ENCODE measurements at places on chromosomes 6 and 20.

DNA sequence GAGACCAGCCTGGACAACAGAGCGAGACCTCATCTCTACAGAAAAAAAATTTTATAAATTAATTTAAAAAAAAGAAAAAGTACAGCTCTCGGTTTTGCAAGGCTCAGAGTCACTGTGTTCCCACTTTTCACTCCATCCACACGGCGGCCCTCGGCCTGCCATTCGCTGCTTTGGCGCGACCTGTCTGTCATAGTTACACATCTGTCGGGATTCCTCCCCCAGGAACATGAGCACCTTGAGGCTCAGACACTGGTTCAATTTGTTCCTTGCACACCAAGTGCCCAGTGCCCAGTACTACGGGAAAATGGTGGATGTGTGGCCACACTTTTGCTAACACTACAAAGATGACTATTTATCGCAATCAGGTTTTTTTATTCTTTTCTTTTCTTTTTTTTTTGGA lies 8.4 kb downstream of the CTSZ start:
- no peak for DNase-seq

GRCh38 chr20:4152696-4153235 lies 137.4 kb upstream of the RNF24 start:
- DNase-seq, result no peak

GRCh38 chr20:34562641-34563040 lies 4.1 kb downstream of the MAP1LC3A start:
- no peak for DNase-seq

DNA sequence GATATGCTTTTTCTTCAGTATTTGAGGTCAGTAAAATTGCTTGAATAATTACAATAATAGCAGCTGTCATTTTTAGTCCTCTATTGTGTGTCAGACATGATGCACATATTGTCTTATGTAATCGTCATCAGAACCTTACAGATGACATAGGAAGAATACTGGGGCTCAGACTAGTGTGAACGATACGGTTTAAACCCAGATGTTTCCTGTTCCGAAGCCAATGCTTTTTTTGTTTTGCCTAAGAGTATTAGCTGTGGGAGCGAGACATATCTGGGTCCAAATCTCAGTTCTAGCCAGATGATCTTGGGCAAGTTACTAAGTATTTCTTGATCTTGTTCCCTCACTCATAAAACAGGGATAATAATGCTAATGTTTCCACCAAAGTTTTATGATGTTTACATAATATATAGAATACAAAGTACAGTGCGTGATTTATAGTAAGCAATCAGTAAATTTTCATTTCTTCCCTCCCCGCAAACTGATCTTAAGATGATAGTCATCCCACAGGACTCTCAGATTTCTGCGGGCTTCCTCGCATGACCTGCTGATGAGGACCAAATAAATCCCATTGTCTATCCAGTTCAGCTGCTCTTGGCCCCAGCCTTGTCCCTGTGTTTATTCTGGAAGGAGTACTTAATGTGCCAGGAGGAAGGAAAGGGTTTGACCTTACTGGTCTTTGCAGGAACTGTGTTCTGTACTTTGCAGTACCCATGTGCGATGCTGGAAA lies 98.2 kb downstream of the CAP2 start:
- DNase-seq, result peak; percentile 61

GRCh38 chr6:5401845-5402738 lies 140.8 kb downstream of the FARS2 start:
- peak; percentile 17 for DNase-seq

- no peak for DNase-seq
Measured at GRCh38 chr20:21681234-21681921, 24.1 kb upstream of the PAX1 start.

DNA sequence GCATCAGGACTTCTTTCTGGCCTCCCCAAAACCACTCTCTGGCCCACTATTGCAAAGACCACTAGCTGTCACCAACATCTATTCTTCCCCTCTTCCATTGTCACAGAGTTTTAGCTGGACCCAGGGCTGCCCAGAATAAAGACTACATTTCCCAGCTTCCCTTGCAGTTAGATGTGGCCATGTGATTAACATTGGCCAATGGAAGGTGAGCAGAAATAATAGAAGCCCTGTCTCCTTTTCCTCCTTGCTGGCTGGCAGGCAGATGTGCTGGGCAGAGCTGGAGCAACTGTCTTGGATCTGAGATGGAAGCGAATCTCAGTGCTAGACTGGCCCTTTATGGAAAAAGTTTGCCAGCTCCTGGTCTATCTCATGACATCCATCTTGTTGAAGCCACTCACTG lies 97.0 kb downstream of the KCNB1 start:
- DNase-seq, result peak; percentile 34

DNA sequence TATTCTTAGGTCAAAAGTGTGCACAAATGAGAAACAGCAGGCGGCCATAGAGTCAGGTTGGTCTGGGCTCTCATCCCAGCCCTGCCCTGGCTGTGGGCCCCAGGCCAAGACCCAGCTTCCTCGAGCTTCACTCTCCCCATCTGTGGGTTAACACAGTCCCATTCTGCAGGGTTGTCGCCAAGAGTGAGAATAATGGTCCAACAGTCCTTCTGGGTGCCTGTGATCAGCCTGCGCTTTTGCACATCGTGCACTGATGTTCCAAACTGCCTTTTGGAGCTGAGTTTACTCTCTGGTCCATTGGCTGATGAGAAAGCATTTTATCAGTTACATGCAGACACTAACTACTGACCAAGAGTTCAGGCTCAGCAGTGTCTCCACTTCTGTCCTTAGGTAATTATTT lies 82.6 kb downstream of the INSM1 start:
- DNase-seq, result no peak

GRCh38 chr20:2451939-2452732 lies 18.5 kb downstream of the SNRPB start:
- DNase-seq, result peak; percentile 62

DNA sequence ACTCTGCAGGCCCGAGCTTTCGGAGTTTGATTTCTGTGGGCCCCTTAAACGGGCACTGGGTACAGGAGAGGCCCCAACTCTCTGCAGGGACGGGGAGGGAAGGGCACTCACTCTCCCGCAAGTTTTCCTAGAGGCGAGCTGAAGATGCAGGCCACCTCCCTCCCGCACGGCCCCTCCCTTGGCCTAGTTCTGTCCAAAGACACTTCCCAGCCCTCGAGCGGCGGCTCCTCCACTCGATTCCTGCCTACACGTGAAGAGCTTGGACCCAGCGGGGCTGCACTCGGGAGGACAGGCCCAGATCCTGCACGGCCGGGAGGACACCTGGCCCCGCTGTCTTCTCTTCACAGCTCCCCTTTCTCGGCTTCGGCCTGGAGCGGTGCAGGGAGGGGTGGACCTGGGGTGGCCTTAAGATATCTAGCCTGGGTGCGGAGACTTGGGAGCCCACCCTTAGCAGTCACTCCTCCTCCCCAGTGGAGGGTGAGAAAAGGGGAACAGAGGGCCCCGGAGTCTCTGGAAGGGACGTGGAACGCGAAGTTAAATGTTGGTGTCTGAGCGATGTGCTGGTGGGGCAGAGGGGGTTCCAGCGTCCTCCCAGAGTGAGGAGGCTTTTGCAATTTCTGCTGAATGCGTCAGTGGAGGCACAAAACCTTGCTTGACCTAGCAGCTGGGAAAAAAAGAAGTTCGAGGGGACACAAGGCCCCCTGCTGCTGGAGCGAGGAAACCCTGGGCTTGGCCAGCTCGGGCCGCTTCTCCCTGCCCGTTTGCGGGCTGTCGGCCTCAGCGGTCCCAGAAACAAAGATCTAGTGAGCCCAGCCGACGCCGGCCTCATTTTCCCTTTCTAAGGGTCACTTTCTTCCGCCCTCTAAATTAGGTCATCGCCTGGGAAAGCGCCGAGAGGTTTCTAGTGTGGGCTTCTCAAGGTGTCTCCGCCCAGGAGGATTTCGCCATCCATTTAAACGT lies 4.9 kb downstream of the OLIG3 start:
- no peak for DNase-seq

GRCh38 chr20:25297141-25297905 lies 49.4 kb downstream of the PYGB start:
- DNase-seq, result no peak

- no peak for DNase-seq
Measured at GRCh38 chr6:45255434-45255833, 72.7 kb upstream of the RUNX2 start.

- DNase-seq, result no peak
Measured at GRCh38 chr6:168783720-168784119, 342.7 kb downstream of the SMOC2 start.

DNA sequence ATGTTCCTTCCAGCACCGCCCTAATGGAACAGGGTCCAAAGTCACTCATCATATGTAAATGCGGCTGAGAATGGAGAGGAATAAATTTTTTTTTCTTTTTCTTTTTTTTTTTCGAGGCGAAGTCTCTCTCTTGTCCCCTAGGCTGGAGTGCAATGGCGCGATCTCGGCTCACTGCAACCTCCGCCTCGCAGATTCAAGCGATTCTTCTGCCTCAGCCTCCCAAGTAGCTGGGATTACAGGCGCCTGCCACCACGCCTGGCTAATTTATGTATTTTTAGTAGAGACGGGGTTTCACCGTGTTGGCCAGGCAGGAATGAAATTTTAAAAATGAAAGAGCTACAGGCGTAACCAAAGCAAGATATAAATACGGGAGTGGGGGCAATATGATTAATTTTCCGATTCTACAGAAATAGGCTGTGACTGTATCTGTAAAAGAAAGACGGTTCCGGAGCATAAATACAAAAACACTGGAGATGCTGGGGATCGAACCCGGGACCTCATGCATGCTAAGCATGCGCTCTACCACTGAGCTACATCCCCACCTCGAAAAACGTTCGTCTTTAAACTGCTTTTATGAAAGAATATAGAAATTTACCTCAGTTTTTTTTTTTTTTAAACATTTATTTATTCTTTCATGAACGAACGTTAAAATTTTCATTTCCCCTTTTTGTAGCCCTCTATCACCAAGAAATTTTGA lies 132.2 kb downstream of the GPX5 start:
- DNase-seq, result peak; percentile 56

DNA sequence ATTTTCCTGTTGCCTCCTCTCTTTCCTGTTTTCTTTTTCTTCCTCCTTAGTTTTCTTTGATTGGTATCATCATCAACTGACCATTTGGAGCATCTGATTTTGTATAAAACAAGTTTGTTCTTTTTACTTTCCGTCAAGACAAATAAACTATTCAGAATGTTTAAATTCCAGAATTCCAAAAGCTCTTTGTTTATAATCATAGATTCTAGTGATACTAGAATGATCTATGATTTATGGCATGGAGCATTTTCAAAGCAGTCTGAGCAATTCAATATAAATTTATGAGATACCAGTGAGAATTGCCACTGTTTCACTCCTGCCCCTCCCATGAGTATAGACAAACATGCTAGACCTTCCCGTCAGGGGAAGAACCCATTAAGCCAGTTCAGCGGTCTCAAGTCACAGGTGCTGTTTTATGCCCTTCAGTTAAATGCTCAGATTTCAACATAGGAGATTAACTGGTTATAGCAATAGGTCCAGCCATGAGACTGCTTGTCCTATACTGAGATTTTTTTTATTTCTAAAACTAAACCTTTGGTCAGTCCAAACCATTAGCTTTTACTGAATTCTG lies 60.7 kb downstream of the GRIK2 start:
- no peak for DNase-seq

DNA sequence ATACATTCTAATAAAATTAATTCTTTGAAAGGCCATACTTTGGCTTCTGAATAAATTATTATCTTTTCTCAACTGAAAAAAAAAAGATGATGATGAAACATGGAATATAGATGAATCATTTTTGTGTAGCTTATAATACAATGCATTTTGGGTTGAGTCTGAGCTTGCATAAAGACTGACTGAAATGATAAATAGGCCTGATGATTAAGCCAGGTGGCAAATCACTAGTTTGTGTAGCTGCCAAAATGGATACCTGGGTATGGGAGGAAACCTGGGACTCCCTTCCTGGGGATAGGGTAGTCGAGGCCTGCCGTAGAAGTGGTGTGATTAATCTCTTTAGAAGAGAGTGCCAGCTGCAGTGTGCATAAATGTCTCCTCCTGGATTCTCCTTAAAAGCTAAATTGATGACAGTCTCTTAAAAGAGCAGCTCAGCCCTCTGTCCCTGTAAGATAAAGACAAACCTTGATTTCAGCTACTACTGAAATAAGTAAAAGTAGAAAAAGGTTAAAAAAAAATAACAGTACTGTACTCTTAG lies 275.1 kb downstream of the GRIK2 start:
- no peak for DNase-seq

DNA sequence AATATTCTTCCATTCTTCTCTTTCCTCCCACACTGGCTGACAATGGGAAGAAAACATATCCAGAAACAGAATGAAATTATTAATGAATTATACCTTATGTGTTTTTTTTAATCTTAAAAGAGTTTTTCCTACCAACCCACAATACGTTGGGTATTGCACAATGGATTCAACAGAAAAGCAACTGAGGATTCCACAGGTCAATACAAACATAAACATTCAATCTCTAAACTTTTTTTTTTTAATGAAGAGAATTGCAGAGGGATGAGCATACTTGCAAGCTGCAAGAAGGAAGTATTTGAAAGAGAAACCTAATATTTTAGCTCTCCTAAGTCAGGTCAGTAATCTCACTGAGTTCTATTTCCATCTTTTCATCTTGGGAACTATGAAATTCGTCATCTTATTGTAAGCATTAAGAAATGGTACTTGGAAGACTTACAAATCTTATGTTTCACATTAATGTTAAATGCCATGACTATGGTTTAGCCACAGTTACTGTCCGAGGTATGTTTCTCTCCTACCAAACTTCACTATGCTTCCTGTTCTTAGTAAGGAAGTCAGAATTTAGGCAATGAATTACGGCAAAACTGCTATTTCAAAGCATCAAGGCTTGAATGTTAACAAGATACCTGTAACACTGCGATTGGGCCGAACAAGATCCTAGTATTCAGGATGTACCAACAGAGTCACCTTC lies 100.8 kb downstream of the HIVEP2 start:
- DNase-seq, result no peak

DNA sequence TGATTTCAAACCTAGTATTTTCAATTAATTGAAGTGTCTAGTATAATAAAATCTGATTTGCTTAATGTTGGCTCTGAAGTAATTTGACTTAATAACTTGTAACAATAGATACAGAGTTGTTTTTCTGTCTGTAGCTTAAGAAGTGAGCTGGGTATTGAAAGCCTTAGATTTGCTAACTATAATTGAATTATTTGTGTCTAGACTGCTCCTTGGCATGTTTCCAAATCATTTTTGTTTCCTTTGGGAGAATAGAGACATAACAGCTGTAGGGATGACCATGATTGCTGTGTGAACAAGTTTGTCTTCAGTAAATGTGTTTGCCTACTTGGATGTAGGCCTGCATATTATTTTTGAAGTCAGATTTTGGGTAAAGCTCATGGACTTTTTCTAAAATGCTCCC lies 115.4 kb downstream of the SCAF8 start:
- DNase-seq, result no peak

- DNase-seq, result no peak
Measured at GRCh38 chr20:7775072-7775471, 165.2 kb downstream of the HAO1 start.
